Neuronal stem cell (in vitro differentiated cells): ENCODE measurements at places on chromosomes 2 and 18.

- H3K4me1 ChIP-seq = no peaks in the 10 kb centered on the region
- no peaks in the 10 kb centered on the region for H3K36me3 ChIP-seq
- H3K27ac ChIP-seq = no peak overlapping the region
These were observed 228.3 kb downstream of the RNF152 start for GRCh38 chr18:61664419-61665084.

- H3K4me1 ChIP-seq = no peaks in the 10 kb centered on the region
- H3K4me3 ChIP-seq = no peak overlapping the region
- DNase-seq = peak; percentile 23
- peaks cover 26% of the 10 kb centered on the region for H3K27me3 ChIP-seq
These were observed 11.1 kb downstream of the NR4A2 start for GRCh38 chr2:156321243-156321904.

- peaks cover 34% of the 10 kb centered on the region for H3K4me1 ChIP-seq
- peaks cover 14% of the 10 kb centered on the region for H3K36me3 ChIP-seq
- no peak for DNase-seq
- H3K4me3 ChIP-seq = peak overlapping the region; percentile 70
- no peaks in the 10 kb centered on the region for H3K27me3 ChIP-seq
These were observed 1.3 kb upstream of the ACKR3 start for GRCh38 chr2:236568068-236568921.

- H3K4me1 ChIP-seq = peaks cover 9% of the 10 kb centered on the region
- H3K27ac ChIP-seq = no peak overlapping the region
- no peaks in the 10 kb centered on the region for H3K27me3 ChIP-seq
- no peaks in the 10 kb centered on the region for H3K36me3 ChIP-seq
- DNase-seq = peak; percentile 29
These were observed 33.5 kb downstream of the FBXO15 start for GRCh38 chr18:74114116-74114515.
